T-helper 2 cell treated with Interferon-gamma antibody and Interleukin-4, amounts not matched to agents 5 μg/mL and 100 μg/mL, for 36 hours (primary cell): ENCODE measurements at places on chromosomes 13 and 19.

- no peak for DNase-seq
Observed at GRCh38 chr19:58007285-58007684, 4.7 kb upstream of the ZNF606 start.

DNA sequence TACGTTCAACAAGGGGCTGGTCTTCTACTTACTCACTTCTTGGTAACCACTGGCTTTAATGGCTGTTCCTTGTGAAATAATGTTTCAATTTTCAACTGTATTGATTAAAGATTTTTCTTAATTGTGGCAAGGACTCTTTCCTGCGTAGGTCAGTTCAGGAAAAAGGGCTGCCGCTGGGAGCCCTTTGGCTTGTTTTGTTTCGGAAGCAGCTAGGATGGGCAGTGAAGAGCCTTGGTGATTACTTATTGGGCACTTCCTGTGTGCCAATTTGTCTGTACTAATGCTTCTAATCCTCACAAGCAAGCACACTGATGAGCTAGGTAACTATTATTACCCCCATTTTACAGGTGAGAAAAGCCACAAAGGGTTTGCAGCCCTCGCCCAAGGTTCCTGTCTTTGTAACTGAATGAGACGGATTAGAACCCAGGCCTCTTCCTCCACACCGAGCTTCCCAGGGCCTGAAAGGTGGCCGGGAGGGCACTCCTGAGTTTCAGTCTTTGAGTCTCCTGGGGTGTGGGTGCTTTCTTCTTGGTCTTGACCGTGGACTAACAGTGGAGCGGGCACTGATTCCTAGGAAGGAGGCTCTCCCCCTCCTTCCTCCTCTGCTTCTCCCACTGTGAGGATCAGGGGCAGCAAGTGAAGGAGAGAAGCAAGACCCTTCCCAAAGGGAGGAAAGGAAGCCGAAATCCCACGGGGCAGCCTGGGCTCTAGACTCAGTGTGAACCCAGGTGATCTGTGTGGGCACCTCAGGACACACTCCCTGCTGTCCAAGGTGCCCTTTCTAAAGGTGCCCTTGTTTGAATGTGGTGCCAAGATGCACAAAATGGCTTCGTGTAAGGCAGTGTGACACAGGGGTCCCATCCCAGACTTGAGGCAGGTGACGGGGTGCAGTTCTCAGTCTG, 3.7 kb downstream of the COL4A2 start:
- no peak for DNase-seq

DNA sequence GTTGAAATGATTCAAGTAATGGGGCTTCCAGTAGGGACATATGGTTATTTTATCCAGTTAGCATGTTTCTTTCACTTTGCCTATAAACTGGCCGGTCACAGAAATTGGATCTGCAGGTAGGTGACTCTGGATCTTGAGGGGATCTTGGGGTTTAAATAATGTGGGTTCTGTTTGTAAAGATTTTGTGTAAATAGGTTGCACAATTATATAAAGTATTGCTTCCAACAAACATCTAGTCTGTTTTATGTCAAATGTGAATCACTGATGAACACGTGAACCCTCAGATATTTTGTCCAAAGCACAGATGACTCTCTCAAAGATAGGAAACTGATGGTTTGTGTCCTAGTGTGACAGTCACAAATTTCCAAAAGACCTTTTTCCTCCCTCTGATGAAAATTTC, 98.4 kb downstream of the ZIC5 start:
- DNase-seq: no peak

GRCh38 chr13:39767791-39768517, 112.5 kb downstream of the COG6 start:
- no peak for DNase-seq

GRCh38 chr19:7228935-7229541, 65.2 kb downstream of the INSR start:
- no peak for DNase-seq

GRCh38 chr19:34468409-34468808, 13.1 kb upstream of the WTIP start:
- DNase-seq: no peak

GRCh38 chr13:24180750-24181377, 20.3 kb downstream of the SPATA13 start:
- DNase-seq: no peak

- DNase-seq: no peak
Observed at GRCh38 chr13:110123041-110123809, 183.7 kb downstream of the COL4A1 start.

- no peak for DNase-seq
Observed at GRCh38 chr19:18610556-18611326, 1.9 kb upstream of the TMEM59L start.

GRCh38 chr19:55552620-55553019, 7.3 kb upstream of the SBK3 start:
- no peak for DNase-seq

- no peak for DNase-seq
Observed at GRCh38 chr13:67519356-67519755, 289.2 kb upstream of the PCDH9 start.

GRCh38 chr19:36115453-36116343, at the start of gene TBCB:
TSS of gene TBCB (plus strand) at chr19:36115468. CDS start at chr19:36115561, 93 bp downstream.
- DNase-seq: no peak

DNA sequence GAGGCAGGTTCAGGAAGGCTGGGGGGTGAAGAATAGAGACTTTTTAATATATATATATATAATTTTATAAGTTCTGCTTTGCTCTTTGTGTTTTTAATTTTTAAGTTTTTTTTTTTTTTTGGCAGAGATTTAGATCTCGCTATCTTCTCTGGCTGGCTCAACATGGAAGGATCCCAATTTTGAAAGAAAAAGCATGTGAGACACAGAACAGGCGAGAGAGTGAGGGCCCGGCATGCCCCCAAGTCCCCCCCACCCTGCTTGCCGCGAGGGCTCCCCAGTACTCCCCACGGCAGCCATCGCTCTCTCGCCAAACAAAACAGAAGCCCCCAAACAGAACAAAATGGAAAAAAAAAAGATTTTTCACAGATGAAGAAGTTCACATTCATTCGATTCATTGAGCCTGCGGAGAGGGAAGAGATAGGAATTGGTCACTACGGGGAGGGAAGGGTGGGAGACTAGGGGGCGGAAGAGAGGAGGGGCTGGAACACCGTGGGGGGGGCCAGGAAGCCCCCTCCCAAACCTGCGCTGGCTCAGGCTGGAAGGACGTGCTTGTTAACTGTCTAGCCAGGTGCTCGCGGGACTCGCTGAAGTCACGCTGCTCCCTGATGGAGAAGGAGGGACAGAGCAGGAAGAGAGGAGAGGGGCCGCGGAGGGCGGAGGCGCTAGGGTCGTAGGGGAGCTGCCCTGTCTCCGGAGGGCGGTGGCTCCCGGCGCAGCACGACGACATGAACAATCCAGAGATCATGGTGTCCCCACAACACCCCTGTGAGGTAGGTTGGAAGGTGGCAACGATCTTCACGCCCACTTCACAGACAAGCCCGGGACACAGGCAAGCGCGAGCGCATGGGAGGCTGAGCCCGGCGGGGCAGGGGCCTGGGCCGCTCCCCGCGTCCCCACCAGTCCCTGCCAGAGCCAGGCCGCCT, 10.6 kb downstream of the KHSRP start:
- no peak for DNase-seq

GRCh38 chr19:51644636-51645271, 1.9 kb downstream of the SIGLEC14 start:
- DNase-seq: no peak

DNA sequence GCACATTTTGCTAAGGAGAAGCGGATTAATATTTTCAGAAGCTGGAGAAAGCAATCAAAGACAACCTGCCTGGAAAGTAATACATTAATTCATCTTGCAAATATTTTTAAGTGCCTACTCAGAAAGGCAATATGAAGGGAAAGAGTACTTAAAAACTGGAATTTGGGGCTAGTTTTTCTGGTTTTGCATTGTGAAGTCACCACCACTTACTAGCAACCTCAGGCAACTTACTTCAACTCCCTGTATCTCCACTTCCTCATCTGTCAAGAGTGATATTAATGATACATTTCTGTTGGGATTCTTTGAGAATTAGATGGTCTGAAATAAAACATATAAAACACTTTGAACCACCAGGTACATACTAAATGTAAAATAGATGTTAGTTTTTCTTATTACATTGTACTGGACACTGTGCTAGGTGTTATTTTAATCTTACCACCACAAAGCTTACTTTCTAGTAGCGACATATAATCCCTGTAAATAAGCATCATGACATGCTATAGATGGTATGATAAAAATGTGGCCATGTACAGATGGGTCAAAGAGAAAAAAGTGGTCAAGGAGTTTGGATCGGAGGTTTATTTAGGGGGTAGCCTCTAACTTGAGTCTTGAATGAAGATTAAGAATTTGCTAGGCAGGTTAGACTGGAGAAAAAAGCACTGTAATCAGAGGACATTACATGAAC, 101.2 kb downstream of the SPRY2 start:
- DNase-seq: no peak

DNA sequence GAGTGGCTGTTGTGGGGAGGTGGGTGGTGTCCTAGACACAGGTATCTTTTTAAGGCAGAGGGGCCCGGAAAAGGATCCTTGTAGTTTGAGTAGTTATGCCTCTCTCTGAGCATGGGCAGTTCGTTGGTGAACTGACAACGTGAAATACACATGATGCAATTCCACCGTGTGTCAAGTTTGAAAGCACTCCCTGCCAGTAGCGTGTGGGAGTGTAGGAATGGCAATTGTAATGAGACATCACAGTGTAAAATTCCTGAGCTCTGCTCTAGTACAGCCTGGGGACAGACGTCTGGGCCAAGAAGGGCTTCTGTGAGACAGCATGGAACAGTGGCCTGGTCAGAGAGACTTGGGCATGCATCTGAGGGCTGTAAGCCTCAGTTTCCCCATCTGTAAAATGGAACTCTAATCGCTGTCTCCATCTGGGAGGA, 10.4 kb upstream of the ASF1B start:
- DNase-seq: no peak

DNA sequence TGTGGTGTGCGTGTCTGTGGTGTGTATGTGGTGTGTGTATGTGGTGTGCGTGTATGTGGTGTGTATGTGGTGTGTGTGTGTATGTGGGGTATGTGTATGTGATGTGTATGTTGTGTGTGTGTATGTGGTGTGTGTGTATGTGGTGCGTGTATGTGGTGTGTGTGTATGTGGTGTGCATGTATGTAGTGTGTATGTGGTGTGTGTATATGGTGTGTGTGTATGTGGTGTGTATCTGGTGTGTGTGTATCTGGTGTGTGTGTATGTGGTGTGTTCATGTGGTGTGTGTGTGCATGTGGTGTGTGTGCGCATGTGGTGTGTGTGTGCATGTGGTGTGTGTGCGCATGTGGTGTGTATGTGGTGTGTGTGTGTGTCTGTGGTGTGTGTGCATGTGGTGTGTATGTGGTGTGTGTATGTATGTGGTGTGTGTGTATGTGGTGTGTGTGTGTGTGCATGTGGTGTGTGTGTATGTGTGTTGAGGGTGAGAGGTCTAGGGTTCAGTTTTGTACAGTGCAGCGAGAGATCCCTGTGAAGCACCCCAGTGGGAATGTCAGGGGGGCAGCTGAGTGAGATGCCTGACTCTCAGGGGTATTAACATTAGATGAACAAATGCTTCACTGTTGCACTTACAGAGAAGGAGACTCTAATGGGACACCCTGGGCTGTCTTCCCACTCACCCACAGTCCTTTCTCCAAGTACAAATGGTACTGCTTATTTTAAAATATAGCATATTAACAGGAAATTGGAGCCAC, 61.3 kb upstream of the MEDAG start:
- no peak for DNase-seq
